Anterior cingulate cortex (tissue), 58 donors: ENCODE measurements at places on chromosomes 7 and 10.

GRCh38 chr7:97499204-97499603, 232.7 kb upstream of the TAC1 start:
- no peak for DNase-seq

DNA sequence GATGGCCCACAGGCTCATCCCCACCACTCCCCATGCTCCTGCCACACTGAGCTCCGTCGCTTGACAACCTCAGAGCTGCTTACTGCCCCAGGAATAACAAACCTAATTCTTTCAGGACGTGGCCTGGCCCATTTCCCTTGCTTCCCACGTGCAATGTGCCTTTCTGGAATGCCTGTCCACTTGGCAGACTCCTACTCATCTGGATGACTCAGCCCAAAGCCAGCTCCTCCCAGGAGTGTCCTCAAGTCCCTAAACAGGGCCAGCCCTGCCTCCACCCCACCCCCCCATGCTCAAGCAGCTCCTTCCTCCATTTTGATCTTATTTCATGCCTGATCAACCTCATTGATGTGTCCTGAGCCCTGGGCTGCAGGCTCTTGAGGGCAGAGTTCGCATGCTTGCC, 164.9 kb upstream of the RNF32 start:
- no peak for DNase-seq

- DNase-seq, result no peak
Measured at GRCh38 chr7:139630643-139631519, 107.4 kb downstream of the CLEC2L start.

DNA sequence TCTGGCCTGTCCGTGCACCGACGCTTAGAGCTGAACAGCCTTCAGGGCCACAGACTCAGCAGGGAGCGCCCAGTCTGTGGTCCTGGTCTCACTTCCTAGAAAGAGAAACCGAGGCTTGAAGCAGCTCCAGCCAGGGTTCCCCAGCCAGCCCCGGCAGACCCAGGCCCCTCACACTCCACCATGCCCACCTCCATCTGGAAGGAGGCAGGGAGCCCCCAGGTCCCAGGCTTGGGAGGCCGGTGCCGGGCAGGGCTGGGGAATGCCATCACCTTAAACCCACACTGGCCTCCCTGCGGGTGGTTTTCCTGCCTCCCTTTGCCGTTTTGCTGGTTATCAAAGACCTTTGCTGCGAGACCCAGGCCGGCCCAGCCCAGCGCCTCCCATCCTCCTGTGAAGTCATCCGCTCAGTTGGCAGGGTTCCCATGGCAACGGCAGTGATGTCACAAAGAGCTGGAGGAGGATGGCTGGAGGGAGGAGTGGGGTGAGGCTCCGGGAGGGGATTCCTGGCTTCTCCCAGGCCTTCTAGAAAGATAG, 24.0 kb downstream of the ELFN1 start:
- DNase-seq, result no peak

GRCh38 chr10:88253622-88254021, 329.5 kb downstream of the RNLS start:
- no peak for DNase-seq

- DNase-seq, result no peak
Measured at GRCh38 chr10:78320506-78320905, 286.8 kb downstream of the RPS24 start.

- peak; percentile 74 for DNase-seq
Measured at GRCh38 chr10:22321156-22321923, 441 bp downstream of the BMI1 start.

DNA sequence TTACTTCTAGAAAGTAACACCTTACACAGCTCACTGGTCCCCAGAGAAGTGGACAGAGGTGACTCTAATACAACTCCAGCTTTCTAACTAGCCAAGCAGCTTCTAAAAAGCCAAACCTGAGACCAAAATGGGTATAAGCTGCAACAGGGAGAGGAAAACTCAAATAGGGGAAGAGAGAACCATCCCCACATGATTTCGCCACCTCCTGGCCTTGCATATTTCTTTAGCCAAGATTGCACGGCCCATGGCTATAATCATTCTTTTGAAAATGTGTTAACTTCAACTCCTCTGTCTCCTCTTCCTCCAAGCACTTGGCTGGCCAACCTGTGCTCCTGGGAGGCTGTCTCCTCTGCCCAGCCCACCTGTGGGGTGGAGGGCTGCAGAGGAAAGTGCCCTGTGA, 28.7 kb downstream of the NUP42 start:
- no peak for DNase-seq

DNA sequence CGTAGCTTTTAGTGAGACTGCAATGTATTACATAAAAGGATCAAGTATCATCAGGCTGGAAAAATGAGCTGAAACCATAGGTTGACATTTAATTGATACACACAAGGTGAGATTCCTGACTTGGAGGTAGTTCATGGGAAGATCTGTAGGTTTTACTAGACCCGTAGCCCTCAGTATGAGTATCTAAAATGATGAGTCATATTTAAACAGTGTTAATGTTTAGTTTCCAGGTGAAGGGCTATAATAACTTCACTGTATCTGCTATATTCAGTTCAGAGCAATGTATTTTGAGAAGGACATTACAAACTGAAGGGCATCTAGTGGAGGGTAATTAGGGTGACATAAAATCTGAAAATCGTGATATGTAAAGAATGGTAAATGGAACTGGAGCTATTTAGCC, 35.0 kb downstream of the ENTPD1 start:
- DNase-seq, result no peak

DNA sequence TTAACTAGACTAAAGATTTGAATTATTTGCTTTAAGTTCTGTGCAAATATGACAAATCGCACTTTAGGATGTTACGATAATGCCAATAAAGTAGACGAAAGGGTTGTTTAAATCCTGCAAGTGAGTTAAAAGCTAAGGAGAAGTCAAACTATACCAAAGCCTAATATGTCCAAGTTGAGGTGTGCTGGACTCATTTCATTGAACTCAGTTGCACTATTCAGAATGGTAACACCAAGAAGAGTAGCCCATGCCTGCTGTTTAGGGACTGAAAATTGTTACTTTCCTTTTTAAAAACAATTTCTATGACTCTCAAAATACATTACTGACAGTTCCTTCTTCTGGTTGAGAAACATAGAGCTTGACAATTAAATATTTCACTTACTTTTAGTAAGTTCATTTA, 766.3 kb downstream of the DNAJB9 start:
- no peak for DNase-seq

DNA sequence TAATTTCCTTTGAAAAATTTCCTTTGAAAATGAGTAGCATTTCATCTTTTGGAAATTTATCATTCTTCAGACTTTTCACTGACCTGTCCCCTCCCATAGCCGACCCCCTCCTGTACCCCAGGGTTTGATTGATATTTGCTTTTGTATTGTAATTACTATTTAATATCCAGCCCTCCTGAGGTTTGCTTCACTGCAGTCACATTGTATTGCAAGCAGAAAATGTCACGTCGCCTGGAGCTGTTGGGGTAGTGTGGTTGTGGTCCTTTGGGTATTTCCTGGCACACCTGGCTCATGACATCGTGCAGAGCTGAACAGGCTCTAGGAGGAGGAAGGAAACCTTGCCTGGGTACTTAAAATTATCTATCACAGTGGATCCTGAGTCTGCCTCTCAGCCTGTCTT, 116.1 kb downstream of the INSYN2A start:
- no peak for DNase-seq

- DNase-seq, result no peak
Measured at GRCh38 chr10:97542169-97543024, 30.2 kb upstream of the ANKRD2 start.

GRCh38 chr7:73885433-73885974, 24.5 kb downstream of the TMEM270 start:
- DNase-seq, result no peak
